ENCODE measurements at places on chromosomes 5 and 9.

DNA sequence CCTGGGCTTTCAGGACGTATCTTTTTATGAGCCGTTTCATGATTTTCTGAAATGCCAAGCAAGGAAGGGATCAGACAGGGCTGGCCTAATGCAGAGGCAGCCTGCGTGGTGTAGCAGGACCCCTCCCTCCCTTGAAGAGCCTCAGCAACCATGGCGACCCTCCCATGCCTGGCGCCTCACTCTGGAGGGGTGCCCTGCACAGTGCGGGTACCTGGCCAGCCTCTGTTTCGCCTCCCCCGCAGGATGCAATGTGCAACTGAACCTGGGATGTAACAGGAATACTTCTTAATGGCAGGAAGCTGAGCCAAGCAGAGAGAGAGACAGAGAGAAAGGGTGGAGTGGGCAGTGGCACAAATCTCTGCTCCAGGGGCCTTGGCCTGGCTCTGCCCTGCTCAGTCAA, 23.3 kb upstream of the SMIM32 start:
- no peak for DNase-seq

DNA sequence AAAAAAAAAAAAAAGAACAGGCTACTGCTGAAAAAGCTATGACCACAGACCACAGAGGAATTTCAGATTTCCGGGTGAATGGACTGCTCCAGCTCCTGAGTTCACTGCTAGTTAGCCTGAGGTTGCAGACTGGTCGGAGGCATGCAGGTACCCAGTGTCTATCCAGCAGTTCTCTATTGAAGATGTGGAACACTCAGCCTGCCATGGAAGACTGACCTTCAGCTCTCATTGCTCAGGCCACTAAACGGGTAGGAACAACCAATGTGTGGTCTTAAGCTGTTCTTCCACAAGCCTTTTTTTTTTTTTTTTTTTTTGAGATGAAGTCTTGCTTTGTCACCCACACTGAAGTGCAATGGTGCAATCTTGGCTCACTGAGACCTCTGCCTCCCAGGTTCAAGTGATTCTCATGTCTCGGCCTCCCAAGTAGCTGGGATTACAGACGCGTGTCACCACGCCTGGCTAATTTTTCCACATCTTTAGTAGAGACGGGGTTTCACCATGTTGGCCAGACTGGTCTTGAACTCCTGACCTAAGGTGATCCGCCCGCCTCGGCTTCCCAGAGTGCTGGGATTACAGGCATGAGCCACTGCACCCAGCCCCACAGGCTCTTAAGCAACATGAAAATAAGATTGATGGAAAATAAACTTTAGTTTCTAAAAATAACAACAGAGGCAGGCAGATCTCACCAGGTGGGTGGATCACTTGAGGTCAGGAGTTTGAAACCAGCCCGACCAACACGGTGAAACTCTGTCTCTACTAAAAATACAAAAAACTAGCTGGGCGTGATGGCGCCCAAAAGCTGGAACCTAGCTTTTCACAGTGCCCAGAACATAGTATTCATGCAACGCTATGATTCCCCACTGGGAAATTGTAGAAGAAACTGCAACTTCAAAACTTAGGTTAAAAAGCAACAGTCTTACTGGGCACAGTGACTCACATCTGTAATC, 20.0 kb upstream of the NPM1 start:
- DNase-seq, result no peak

- DNase-seq, result no peak
These were observed 85.1 kb downstream of the OTULIN start for GRCh38 chr5:14749579-14750101.

DNA sequence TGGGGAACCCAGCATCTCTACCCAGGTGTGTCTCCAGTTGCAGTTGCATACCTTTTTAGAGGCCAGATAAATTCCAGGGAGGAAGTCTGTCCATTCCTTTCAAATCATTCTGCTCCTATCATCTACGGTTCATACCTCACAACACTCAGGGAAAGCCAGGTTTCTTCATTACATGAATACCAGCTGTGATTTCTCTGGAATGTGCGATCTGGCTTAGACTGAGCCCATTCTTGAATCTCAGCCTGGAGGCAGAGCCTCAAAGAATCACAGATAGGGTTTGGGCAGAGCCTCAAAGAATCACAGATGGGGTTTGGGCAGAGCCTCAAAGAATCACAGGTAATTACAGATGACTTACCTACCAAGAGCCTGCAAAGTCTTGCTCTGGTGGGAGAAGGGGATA, 7.2 kb downstream of the P4HA2 start:
- no peak for DNase-seq

GRCh38 chr5:66284588-66285342, 140.7 kb downstream of the SREK1 start:
- DNase-seq, result no peak

DNA sequence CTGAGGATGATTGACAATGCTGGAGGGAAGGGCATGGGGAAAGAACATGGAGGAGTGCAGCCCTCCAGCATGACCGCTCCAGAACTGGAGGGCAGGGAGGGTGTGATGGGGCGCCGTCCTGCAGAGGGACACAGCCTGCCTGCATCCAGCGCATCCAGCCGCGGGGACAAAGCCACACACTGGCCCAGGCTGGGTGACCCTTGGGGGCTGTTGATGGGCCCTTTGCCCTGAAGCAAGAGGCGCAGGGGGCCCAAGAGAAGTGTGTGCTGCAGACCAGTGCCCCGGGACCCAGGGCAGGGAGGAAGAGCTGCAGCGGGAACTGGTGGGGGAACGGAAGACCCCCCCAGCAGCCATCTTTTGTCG, 169.8 kb upstream of the PPP1R26 start:
- DNase-seq, result no peak

GRCh38 chr5:119284031-119284430, 71.8 kb upstream of the TNFAIP8 start:
- no peak for DNase-seq

- peak; percentile 42 for DNase-seq
These were observed 9.9 kb upstream of the FBP1 start for GRCh38 chr9:94649100-94649819.

DNA sequence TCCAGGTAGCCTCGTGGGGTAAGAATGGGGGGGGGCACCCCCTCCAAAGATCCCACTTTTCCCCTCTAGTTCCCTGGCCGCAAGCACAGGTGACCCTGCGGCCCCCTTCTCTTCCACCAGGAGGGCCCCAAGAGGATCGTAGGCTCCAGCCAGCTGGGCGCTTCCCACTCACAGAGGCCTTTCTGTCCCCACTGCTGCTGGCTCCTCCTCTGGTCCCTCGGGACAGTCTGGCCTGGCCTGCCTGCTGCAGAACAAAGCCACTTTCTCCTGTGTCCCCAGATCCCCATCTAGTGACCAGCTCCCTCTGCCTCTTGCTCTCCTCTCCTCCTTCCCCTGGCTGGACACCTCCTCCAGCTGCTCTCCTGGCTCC, 534 bp upstream of the SAPCD2 start:
- no peak for DNase-seq

- DNase-seq, result no peak
These were observed 2.9 kb upstream of the OR13C2 start for GRCh38 chr9:104608336-104608735.

DNA sequence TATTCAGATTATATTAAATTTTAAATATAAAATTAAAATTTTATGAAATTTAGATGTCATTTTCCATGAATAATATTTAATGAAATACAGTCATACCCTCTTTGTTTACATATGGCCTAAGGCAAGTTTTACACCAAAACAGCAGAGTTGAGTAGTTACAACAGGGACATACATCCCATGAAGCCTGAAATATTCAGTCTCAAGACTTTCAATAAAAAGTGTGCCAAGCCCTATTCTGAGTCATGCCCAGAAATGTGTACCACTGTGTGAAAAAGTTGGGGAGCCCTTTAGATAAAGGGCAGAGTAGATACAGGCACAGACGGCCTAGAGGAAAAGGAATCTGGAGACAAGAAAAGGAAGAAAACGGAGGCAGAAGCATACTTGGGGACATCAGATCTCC, 261.3 kb downstream of the SGCD start:
- DNase-seq, result no peak

DNA sequence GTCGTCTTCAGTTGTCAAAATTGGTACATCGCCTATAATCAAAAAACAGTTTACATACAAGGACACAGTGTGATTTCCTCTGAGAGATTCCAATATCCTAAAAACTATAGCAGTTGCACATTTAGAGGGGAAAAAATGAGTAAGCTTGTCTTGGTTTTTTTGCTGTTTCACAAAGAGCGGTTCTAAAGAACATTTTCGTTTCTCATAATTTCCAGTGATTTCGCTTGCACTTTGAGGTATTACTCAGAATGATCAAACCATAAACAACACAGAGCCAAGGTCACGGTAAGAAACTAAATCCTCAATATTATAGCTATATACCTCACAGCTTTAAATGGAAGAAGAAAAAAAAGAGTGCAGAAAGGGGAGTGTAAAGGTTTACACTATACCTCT, 861 bp downstream of the MTX3 start:
- DNase-seq, result no peak

DNA sequence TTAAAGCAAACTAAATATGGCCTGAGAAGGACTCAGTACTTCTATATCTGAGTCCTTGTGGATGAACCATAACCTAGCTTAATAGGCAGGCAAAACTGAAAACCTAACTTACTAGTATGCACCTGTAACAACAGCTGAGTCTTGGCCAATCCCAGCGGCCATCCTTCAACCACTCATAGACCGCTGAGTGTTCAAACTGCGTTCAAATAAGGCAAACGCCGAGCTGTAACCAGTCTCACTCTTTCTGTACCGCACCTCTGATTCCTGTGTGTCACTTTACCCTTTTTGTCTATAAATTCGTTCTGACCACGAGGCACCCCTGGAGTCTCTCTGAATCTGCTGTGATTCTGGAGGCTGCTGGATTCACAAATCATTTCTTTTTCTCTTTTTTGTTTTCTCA, 170.5 kb downstream of the COL23A1 start:
- DNase-seq, result no peak

- no peak for DNase-seq
These were observed 47.8 kb upstream of the SNX2 start for GRCh38 chr5:122727112-122727541.

- DNase-seq, result no peak
These were observed 6.2 kb upstream of the INPP5E start for GRCh38 chr9:136445799-136446198.

DNA sequence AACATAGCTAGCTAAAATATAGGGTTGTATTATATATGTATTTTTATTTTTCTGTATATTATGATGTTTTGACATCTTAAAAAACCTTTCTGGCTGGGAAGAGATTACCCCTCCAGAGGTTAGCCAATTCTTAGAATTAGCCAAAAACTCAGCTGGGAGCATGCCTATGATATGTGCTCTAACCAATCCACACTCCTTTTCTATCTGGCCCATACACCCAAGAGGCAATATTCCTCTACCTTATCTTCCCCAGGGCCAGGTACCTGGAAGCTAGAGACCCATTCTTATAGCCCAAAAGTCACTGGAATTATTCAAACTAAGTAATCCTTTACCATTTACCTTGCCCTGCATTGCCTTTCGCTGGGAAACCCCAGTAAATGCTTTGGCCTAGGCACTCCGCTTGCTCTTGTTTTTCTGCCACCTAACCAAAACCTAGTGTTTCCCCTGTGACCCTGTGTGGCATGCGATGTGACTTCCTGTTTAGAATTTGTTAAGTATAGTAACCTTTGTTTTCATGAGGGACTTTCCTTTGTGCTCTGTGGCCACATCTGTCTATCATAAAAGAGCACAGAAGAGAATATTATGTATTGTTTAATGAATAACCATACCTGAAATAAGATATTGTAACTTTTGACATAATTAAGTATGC, 37.4 kb downstream of the CSNK1G3 start:
- peak; percentile 77 for DNase-seq

DNA sequence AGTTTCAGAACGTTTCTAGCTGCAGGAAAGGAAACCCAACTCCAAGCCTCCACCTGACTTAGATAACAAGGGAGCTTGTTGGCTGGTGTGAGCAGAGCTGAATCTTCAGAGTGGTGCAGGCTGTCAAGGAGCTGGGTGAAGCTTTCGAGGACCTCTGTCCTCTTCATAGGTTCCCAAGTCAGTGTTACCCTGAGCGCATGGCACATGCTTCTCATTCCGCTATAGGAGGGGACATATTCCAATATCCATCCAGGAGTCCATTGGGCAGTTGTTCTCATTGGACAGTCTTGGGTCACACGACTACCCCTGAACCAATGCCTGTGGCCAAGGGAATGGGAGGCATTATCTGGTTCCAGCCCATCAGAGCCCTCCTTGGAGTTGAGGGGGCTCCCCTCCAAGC, 50.3 kb downstream of the DUSP1 start:
- no peak for DNase-seq

- no peak for DNase-seq
These were observed 59.5 kb downstream of the MAST4 start for GRCh38 chr5:66655395-66656324.

DNA sequence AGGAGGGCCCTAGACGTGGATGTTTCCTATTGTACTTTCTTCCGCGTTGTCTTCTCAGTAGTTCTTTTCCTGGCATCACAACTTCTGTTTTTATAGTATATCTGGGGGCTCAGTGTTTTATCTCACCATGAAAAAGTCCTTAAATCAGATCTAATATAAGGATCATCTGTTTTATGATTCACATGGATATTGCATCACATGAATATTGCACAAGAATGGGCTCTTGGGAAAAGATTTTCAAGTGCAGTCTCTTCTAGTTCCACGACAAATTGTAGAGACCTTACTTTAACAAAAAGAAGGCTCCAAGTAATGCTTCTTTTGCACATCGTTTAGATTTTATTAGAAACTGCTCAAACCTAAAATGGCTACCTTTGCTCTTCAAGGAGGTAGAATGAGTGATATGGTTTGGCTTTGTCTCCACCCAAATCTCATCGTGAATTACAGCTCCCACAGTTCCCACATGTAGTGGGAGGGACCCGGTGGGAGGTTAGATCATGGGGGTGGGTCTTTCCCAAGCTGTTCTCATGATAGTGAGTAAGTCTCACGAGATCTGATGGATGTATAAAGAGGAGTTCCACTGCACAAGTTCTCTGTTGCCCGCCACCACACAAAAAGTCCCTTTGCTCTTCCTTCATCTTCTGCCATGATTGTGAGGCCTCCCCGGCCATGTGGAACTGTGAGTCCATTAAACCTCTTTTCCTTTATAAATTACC, 53.7 kb upstream of the FAM120A start:
- no peak for DNase-seq

Measured in CD4-positive, alpha-beta T cell treated with Interferon gamma for 1 hour (primary cell).